ENCODE measurements at places on chromosomes 3 and 15.

DNA sequence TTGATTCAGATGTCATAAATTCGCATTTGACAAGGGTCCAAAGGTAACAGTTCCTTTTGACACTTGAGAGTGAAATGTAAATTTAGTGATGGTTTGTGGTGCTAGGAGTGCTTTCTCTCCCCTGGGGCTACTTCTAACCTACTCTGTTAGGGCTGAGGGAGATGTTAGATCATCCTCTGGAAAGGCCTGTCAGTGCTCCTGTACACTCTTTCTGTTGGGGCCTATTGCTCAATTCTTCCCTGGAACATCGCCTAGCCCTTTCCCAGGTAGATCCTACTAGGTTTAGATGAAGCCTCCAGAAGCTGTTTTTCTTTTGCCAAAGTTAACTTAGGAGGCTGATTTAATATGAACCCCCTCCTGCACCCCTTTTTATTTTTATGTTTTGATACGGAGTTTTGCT lies 1.4 kb downstream of the PCCB start:
- DNase-seq = no peak

DNA sequence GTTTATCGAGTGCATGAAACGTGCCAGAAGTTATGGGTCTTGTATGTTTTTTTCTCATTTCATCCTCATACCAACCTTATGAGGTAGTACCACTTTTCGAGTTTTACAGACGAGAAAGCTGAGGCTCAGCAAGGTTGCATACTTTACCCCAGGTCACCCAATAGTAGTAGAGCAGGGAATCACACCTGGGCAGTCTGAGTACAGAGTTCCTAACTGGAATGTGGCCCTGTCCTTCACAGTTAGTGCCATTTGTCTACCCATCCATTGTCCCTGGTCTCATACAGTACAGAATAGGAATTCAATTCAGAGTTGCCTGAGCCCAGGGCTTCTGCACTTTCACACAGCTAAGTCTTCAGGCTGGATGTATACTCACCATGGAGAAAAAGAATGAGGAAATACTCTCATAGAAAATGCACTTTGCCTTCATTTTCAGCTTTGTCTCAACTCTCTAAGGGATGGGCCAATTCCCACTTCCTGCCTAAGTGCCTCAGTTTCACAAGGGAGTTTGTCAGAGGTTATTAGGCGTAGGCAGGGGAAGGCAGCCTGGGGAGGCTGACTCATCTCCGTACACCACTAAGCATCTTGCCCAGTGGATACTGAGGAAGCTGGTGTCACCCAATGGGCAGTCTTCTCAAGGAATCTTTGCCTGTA lies 93.2 kb downstream of the TMEM212 start:
- no peak for DNase-seq

DNA sequence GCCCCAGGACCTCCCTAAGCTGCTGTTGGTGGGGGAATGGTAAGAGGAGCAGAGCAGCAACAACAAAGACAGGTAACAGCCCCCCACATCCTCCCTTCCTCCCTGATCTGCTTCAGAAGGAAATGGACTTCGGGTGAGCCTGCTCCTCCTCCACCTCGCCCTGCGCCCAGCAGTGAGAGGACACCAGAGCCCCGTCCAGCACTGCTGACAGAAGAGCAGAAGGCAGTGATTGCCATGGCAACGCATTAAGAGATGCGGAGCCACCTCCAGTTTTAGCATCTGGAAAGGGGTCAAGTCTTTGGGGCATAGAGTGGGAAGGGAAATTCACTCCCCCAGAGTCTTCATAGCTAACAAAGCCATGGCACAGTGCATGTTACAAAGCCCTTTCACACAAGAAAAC lies 77.6 kb upstream of the HRH1 start:
- DNase-seq = no peak

GRCh38 chr3:36774052-36774451 lies 9.7 kb upstream of the DCLK3 start:
- DNase-seq = no peak

- DNase-seq = no peak
These were observed 29.6 kb downstream of the DCLK3 start for GRCh38 chr3:36734742-36735141.

DNA sequence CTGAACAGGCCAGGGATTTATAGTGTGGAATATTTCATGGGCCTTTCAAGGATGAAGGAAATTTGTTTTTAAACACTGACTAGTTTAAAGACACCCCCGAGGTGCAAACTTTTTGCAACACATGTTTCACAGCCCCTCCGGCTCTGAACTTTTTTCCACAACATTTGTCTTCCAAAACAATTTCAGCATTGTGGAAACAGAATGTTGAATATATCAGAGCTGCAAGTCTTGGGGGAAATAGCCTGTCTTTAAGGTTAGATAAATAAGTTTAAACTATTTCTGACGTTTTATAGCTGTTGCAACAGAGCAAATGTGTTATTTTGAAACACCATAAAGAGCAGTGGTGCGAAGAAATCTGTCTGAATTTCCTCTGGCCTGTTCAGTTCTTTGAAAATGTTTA lies 229.2 kb upstream of the GOLGA6L4 start:
- no peak for DNase-seq

DNA sequence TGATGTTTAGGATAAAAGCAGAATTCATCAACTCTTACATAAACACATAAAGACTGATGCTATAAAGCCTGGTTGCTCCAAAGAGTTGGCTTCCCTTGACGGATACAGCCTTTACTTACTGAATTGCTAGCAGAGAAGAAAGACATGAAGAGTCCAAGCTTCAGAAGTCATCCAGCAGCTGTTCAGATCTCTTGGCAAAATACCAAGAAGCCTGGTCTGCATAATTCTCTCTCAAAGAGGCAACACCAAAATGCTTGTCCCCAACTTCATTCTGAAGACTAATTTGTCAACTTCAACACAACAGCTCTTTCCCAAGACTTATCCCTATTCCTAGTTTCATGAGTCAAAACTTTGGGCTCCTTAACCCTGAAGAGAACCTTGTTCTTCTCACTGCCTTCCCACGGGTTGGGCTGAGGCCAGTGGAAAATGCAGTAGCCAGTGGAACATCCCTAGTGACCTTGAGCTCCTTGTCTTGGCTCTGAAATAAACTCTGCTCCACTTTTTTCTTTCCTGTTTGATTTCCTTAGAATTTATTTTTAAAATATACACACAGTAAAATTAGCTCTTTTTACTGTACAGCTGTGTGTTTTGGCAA lies 119.2 kb upstream of the THBS1 start:
- no peak for DNase-seq

GRCh38 chr3:107128946-107129345 lies 248.3 kb upstream of the CCDC54 start:
- no peak for DNase-seq

GRCh38 chr15:62027263-62027565 lies 33.0 kb downstream of the VPS13C start:
- no peak for DNase-seq

DNA sequence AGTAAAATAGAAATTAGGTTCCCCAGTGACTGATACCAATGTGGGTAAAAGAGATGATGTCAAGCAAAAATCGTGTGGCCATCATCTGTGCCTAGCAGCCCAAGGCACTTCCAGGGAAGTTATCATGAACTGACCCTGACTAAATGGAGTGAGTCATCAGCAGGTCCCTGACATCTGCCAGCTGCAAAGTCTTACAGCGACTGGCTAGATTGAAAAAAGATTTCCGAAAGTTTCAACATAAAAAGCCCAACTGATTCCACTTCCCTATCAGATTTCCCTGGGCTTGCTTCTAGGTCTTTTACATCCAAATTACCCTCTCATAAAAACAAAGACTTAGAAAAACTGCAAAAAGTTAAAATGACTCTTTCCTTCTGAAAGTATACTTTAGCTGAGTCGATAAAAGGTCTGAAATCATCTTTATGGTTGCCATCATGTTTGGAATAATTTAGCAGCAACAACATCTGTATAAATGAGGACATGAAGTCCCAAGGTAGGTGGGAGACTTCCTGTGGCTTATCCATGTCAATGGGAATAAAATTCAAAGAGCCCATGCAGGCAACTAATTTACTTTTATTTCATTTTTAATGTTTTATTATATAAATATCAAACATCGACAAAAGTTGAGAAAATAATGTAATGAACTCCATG lies 342.8 kb downstream of the ERC2 start:
- no peak for DNase-seq

DNA sequence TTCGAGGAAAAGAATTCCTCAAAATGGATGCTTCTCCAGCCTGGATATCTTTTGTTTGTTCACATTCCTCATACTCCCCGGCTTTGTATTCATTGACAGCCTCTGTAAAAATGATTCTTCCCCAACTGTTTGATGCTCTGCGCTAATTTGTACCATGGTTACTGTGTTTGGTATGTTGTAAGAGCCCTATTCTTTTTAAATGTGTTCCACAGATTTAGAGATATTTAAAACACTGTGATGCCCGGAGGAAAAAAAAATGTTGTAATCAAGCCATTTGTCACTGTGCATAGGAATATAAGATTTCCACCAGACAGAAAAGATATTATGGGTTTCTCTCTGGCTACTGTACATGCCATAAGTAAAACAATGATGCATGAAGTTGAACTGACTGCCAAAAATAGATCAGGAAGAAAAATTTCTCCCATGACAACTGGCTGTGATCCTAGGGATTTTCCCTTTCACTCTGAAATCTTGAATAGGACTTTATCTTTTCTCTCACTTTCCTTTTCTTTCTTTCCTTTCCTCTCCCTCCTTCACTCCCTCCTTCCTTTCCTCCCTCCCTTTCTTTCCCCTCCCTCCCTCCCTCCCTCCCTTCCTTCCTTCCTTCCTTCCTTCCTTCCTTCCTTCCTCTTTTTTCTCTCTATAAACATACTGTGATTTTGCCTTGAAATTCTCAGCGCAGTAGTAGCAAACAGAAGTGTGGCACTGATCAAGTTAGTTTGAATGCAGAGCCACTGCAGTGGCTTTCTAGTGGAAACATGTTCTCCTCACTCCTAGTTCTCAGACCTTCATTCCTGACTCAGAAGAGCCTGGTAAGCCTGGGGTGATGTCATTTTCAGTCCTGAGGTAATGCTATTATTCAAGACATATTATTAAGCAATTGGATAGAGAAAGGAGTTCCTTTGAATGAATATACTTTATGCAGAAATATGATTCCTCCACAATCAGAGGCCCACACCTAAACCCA lies 254.9 kb upstream of the TBL1XR1 start:
- DNase-seq = no peak

GRCh38 chr15:43513550-43513949 lies 3.9 kb upstream of the MAP1A start:
- no peak for DNase-seq

- no peak for DNase-seq
These were observed 268.6 kb upstream of the WNT5A start for GRCh38 chr3:55755516-55756205.

DNA sequence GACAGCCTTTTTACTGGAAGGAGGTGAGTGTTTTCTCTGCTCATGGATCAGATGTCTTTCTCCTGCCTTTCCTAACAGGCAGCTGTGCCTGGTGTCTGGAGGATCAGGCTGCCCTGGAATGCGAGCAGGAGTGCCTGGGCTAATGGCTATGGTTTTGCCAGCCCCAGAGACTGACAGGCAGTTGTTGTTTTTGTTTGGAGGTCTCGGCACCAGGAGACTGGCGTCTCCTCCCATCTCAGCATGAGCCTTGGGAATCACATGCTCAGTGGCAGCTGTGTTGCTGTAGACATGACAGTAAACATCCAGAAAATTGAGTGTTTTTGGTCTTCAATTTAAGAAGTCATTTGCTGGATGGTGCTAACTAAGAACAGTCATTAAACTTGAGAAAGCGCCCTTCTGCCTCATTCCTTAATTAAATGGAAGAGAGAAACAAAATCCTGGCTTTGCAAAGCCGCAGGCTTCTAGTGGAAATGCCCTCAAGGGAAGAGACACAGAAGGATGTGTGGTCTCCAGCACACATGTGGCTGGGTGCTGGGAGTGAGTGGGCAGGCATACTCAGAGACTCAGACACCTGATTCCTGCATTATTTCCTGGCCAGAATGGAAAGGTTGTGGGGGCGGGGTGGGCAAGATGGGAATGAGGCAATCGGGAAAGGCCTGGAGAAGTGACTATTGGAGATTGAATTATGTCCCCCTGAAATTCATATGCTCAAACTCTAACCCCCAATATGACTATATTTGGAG lies 97.0 kb upstream of the NMNAT3 start:
- no peak for DNase-seq

DNA sequence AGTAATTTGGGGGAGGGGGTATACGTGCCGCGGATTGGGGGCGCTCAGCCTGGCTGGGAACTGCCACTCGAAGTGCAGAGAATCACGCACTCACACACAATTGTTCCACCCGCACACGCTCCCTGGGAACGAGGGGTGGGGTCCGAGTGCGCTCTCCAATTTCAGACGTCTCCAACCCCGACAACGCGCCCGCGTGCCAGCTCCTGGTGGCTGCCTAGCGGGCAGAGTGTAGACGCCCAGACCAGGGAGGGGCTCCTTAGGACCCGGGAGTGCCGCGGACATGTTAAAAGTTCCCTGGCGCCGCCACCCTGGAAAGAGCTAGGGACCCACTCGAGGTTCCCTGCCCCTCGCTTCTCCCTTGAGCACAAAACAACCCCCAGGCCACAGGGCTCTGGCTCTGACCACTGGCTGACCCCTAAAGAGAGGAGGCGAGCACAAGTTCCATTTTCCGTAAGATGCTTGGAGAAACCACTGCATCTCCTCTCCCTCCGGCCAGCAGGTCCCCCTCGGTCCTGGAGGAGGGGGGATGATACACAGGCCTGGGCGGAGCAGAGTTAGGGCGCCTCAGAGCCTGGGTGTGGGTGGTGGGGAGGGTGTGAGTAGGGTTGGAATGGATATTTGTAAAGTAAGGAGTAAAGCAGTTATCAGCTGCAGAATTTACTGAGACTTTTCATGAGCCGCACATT lies 894 bp upstream of the ANKRD63 start:
- no peak for DNase-seq

- DNase-seq = no peak
These were observed 41.7 kb upstream of the SEC22A start for GRCh38 chr3:123159926-123160635.

- no peak for DNase-seq
These were observed 25.8 kb downstream of the SPSB4 start for GRCh38 chr3:141076797-141077571.

GRCh38 chr3:33041909-33042308 lies 55.0 kb downstream of the GLB1 start:
- DNase-seq = no peak

GRCh38 chr3:120706950-120707349 lies 24.9 kb upstream of the HGD start:
- no peak for DNase-seq

DNA sequence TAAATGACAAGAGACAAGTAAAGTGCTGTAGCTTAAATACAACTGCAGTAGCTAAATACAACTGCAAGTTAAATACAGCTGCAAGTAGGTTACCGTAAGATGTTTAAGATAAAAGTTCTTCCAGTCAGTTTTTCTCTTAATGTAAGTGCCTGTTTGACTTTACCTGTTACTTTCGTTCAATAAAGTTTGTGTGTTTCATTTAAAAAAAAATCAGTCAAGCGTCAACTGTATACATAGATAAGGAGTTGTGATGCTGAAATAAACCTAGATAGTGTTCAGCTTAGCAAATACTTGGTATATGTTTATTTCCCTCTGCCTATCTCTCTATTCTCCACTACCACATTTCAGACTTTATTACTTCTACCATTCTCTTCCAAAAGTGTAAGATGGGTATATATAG lies 221.2 kb downstream of the NR2F2 start:
- no peak for DNase-seq

GRCh38 chr15:43244092-43244491 lies 22.6 kb downstream of the TGM5 start:
- DNase-seq = no peak

Data from activated T-cell treated with anti-CD3 and anti-CD28 coated beads, Interleukin-2, amount 50 U/mL, for 1 hour (primary cell).